ENCODE measurements at places on chromosomes 11 and 22.

- DNase-seq = peak; percentile 32
Observed at GRCh38 chr11:38791346-38791961, 2193.4 kb upstream of the RAG2 start.

DNA sequence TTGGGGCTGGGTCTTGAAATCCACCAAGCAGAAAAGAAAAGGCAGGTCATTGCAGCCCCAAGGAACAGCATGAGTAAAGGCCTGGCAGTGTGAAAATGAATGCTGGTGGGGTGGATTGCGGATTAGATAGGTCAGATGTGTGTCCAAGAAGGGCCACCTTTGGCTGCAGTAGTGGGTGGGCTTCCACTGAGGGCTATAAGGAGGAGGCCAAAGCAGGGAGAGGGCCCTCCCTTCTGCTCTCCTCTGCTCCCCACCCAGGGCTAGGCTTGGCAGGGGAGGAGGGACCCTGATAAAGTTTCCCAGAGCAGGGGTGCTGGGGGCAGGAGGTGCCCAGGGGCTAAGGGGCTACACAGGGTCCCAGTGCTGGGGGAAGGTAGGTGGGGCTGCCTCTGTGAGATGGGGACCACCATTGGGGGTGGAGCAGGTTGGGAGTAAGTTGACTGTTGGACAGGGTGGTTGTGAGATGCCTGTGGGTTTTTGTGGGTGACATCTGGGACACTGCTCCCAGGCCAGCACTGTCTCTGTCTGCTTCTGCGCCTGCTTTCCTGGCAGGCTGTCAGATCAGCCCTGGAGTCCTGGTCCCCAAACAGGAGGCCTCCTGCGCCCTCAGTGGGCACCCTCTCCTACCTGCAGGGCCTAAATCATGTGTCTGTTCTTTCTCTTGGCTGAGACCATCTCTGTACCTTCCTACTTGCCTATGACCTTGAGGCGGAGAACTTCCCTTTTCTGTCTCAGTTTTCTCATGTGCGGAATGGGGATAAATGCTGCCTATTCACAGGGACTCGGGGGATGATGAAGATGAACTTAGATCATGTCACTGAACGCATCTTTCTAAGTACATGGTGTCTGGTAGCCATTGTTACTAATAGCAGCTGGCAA, 1.9 kb downstream of the CAPN5 start:
- no peak for DNase-seq

GRCh38 chr22:29625090-29625825, 21.8 kb downstream of the NF2 start:
- DNase-seq = peak; percentile 52

GRCh38 chr22:38300197-38300945, 16.9 kb downstream of the CSNK1E start:
- DNase-seq = no peak

GRCh38 chr11:63427971-63428508, 58.5 kb downstream of the SLC22A9 start:
- DNase-seq = no peak

DNA sequence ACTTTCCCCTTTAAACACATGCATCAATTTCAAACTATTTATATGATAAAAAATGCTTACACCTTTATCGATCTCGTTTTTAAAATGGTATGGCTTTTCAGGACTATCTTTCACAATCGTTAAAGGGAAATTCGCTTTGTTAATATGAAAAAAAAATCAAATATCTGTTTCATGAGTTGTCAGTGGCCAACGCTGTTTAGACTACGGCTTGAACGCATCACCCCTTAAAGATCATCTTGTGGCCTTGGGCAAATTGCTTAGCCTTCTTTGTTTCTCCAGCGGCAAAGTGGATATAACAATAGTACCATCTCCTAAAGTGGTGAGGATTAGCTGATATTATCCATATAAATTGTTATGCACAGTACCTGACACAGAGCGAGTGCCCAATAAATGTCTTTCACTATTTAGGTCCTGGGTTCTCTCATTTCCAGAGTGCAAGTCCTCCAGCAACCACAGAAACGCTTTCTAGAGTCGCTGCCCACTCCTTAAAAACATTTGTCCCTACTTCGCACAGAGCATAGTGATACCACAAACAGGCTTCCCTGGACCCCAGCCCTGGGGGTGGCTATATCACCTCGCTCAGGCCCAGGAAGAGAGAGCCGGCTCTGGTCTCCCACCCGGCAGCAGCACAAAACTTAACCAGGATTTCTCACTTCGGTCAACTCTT, 904 bp downstream of the SLC35F2 start:
- DNase-seq = no peak

GRCh38 chr11:88421530-88421929, 84.0 kb upstream of the CTSC start:
- no peak for DNase-seq

- DNase-seq = peak; percentile 83
Observed at GRCh38 chr11:125517116-125517770, 21.2 kb upstream of the FEZ1 start.

- DNase-seq = no peak
Observed at GRCh38 chr22:50535113-50535512, 5.3 kb upstream of the TYMP start.

DNA sequence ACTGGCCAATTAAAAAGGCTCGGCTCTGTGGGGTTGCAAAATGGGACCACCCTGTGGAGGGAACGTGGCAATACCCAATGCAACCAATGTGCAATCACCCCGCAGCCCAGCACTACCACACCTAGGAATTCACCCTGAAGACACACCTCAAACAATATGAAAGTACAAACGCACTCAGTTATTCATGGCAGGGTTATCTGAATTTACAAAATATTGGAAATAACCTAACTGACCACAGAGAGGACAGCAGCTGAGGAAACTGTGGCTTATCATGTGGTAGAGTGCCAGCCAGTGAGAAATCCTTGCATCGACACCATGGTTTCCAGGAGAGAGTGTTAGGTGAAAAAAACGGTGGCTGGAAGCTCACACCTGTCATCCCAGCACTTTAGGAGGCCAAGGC, 18.7 kb downstream of the ALG12 start:
- no peak for DNase-seq

DNA sequence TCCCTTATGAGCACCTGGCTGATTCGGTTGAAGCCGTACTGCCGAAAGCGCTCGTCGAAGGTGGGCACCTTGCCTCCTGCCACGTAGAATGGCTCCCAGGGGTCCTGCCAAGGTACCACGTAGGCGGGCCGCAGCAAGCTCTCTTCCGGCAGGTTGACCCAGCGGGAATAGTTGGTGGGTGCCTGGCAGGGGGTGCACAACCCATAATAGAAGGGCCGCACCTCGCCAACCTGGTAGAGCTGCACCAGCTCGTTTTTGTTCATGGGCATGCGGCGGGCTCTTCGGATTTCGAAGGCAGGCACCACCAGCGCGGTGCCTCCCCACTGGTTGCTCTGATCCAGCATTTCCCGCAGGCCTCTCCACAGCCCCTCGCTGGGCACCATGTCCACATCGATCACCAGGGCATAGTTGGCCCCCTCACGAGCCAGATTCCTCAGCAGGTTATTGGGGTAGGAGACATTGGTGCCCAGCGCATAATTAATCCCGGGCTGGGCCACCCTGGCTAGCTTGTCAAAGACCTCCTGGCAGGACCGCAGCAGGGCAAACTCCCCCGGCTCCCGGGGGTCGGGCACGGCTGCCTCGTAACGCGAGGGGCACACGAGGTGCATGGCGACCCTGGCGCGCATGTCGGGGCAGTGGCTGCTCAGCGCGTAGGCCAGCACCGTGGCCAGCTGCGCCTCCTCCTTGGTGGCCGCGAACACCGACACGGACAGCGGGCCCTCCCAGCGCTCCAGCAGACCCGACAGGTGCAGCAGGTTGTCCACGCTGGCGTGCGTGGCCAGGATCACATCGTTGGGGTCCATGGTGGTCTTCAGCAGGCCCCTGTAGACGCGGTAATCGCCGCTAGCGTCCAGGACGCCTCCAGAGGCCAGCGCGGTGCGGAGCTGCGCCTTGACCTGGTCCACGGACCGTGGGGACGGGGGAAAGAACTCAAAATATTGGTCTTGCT, 679 bp downstream of the B4GAT1 start:
- DNase-seq = no peak

DNA sequence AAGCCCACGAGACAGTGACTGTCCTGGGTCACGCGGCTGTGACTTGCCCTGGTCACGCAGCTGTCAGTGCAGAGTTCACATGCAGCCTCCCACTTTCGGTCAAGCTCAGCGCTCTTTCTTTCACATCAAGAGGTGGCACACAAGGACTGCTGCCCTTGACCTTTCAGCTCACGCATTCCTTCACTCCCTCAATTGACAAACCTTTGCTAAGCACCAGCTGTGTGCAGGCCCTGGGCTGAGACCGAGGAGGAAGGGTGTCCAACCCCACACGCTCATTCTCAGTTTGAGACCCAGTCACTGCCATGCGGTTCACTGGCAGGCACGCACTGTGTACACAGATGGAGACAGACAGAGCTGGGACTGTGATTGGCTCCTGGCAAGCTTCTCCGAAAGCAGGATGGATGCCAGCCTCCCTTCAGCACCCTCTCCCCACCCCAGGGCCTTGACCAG, 70.3 kb downstream of the SCUBE1 start:
- DNase-seq = no peak

DNA sequence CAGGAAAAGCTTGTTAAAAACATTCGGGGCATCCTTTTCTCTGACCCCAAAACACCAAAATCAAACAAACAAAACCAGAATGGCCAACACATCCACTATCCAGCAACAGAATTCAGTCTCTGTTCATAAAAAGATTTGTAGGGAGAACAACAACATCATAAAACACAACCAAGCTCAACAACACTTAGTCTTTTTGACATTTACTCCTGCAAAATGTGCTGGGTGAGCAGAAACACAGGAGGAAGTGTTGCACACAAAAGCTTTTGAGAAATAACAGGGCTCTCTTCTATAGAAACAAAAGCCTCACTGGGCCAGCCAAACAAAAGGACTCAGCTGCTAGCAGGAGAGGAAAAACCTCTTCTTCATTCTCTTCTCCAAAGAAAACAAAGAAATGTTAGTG, 736.0 kb upstream of the CCDC90B start:
- DNase-seq = peak; percentile 84

DNA sequence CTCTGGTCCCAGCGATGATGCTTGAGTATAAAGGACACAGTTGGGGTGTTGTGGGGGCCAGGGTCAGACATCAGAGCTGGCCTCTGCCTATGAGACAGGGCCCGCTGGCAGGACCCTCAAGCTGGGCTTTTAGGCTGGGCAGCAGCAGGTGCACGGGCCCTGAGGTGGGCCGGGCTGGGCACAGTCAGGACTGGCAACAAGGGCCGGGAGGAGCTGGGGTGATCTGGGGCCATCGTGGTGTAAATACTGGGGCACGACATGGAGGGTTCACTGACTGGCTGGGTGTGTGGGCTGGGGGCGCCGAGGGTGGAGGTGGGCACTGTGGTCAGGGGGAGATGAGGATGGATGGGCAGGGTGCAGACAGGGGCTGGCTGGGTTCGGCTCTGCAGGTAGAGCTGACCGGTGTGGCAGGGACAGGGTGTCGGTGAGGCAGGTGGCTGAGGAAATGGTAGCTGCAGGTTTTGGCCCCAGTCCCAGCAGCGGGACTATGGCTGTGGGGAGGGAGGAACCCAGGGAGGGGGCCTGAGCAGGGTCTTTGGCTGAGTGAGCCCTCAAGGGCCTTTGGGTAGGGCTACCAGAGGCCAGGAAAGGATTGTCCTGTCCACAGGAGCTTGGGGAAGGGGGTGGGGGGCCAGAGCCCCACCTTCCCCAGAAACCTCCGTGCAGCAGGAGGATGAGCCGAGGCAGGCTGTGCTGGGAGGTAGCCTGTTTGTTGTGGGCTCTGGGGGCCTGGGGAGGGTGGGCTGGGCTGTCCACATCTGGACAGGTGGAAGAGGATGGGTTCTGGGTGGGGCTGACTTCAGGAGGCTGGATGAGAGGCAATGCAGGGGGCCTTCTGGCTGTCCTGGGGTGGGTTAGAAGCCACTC, 81.4 kb downstream of the KCNQ1 start:
- no peak for DNase-seq

- no peak for DNase-seq
Observed at GRCh38 chr11:126084608-126084912, 21.9 kb upstream of the CDON start.

- no peak for DNase-seq
Observed at GRCh38 chr11:74534216-74534945, 40.9 kb upstream of the LIPT2 start.

- DNase-seq = no peak
Observed at GRCh38 chr11:129237456-129237855, 45.3 kb upstream of the ARHGAP32 start.

DNA sequence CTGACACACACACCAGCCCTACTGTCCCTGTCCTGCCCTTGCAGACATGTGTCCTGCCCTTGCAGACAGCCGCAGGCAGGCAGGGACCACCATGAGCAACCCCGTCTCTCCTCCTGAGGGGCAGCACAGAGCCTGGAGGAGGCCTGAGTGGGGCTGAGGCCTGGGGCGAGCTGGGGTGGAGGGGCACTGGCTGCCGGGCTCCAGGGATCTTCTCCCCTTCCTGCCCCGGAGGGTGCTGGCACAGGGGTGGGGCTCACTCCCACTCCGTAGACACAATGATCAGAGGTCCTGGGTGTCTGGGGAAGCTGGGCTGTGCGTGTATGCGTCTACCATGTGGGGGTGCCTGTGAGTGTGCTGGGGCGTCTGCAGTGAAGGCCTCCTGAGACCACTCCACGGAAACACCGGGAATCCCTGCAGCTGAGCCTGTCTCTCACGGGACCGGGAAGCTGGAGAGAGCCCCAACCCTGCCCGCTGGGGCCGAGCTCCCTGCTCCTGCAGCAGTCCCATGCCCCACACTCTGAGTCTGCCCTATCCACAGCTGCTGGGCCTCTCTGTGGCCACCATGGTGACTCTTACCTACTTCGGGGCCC, 588 bp downstream of the TSPAN32 start:
- no peak for DNase-seq

- no peak for DNase-seq
Observed at GRCh38 chr11:68956547-68957254, 24.1 kb downstream of the MRGPRD start.

- no peak for DNase-seq
Observed at GRCh38 chr11:64566915-64567891, 23.8 kb upstream of the SLC22A12 start.

DNA sequence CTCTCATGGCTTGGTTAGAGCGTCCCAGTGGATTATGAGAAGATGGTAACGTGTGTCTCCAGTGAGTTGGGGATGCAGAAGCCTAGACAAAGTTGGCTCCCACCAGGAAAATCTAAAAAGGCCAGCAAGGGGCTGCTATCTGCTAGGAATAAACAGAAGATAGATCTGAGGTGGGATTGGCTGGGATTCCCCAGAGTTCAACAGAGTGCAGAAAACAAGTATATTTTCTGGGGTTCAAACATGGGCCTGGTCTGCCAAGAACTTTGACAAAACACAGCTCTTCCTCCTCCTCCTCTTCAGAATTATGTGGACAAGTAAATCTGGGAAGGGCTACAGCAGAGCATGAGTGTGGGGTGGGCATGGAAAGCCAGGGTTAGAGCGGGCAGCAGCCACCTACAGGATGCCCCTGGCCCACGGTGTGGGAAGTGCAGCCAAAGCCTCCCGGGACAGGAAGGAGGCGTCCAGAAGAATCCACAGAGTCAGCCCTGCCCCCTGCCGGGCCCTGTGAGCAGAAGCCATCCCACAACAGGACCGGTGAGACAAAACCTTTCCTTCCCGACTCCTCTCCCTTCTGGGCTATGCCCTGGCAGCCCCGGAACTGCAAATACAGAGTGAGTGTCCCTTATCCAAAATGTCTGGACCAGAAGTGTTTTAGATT, 67.1 kb downstream of the CD82 start:
- no peak for DNase-seq

Data from putamen (tissue), 1 donor.